ENCODE measurements at places on chromosomes 7 and 10.

DNA sequence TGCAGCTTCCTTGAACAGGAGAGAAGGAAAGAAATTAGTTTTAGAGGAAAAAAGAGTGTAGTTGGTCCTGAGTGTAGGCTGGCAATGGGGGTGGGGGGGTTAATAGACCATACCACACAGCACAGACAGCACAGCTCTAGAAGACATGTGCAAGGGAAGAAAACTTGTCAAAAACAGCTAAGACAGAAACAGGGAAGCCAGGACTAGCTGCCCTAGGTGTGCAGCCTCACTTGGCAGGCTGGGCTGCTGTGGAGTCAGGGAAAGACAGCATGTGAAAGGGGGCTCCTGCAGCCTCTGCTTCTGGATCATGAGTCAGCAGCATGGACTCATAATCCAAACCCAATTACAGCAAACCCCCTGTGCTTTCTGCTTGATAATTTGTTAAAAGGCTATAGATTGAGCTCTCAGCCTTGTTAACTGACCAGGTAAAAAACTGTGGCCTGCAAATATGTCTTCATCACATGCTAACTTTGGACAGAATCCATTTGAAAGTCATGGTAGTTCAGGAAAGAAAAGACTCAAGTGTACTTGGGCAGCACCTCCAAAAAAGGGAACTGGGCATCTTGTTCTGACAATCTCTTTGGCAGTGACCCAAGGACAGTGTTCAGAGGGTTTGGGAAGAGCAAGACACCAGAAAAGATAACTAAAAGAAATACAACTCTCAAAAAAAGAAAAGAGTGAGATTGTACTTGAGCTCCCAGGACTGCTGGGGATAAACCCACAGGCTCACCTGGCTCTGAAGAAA lies 142.2 kb upstream of the VWC2 start:
- no peak for DNase-seq

- no peak for DNase-seq
Measured at GRCh38 chr10:15813415-15813814, 46.9 kb downstream of the MINDY3 start.

DNA sequence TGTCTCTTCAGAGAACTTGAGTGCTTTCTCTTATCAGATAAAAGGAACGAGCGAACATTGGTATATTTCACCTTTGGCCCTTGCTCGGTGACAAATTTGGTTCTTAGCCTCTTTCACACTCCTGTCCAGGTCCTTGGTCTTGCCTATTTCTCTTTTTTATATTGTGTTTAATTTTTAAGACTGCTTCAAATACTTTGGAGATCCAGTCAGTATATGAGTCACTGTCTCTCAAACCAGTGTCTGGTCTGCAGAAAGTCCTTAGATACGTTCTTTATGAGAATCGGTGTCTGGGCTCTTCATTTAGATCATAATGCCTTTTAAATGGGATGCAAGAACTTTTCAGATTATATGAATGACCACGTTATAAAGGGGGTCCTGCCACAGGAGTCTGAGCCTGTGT lies 55.0 kb downstream of the PIK3AP1 start:
- DNase-seq: no peak

GRCh38 chr10:104277785-104278184 lies 8.8 kb downstream of the GSTO2 start:
- no peak for DNase-seq

GRCh38 chr10:49270565-49270964 lies 28.4 kb upstream of the C10orf71 start:
- DNase-seq: no peak

GRCh38 chr10:99560277-99561126 lies 27.8 kb downstream of the NKX2-3 start:
- no peak for DNase-seq

- no peak for DNase-seq
Measured at GRCh38 chr7:96426027-96426426, 104.1 kb upstream of the SLC25A13 start.

DNA sequence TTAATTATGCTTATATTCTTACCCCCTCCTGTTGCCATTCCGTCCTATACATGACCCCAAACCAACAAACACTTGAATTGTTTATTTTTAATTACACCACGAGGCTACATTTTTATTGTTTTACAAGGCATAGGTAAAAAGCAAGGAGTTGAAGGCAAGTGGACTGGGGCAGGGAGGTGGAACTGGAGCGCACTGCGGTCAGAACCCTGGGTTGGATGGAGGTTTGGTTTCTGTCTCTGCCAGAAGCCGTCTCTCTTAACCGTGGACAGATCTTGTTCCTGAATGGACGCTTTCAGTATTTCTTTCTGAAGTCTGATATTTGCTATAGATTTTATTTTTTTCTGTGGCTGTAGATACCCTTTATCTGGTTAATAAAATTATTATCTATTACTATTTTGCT lies 19.9 kb upstream of the IGFBP3 start:
- DNase-seq: no peak

DNA sequence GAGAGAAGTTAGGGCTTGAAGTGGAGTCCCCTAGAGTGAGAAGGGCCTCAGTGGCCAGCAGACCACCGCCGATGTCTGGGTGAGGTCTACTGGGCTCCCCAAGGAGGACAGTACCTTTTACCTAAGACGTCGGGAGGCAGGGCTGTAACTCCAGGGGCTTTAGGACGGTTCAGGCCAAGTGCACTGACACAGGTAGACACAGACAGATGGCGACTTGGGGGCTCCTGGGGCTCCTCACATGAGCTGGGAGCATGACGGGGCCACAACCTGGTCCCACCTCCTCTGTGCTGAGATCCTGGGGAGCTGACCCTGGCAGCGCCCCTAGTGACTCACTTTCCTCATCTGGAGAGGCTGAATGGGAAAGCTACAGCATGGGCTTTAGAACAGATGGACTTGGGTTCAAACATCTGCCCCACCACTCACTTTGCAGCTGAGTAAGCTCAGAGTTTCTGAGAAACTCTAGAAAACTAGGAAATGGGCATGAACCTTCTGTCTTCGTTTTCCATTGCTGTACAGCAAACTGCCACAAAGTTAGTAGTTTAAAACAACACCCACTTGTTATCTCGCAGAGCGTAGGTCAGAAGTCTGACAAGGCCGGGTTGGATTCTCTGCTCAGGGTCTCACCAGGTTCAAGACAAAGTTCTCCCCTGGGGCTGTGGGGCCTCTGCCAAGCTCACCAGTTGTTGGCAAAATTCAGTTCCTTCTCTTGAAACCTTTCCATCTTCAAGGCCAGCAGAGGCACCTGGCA lies 4.7 kb upstream of the COMTD1 start:
- no peak for DNase-seq

DNA sequence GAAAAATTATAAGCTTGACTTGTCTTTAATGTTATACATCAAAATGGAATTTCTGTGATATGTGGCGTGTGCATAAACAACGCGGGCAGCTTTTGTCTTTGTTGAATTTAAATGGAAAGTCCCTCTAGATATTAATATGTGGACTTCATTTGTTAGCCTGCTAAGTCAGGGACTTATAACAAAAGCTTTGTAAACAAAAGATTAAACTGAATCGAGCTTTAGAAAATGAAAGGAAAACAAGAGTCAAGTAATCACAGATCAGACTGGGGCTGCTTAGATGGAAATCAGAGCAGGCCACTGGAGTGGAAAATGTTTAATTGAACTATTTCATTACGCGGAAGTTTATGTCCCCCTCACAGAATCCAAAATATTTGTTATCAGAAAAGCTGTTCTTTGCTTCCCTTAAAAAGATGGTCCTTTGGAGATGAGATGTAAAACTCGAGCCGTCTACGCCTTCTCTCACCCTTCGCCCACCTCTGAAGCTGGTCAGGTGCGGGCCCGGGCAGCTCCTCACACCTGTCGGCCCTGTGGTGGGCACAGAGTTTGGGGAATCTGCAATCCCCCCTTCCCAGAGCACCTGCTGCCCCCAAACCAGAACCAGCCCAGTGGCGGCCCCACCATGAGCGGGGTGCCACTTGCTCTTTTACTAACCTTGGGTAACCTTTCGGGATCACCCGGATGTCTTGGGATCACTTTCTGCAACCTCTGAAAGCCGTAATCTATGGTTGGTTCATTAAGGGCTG lies 116.2 kb downstream of the EBF3 start:
- DNase-seq: no peak

DNA sequence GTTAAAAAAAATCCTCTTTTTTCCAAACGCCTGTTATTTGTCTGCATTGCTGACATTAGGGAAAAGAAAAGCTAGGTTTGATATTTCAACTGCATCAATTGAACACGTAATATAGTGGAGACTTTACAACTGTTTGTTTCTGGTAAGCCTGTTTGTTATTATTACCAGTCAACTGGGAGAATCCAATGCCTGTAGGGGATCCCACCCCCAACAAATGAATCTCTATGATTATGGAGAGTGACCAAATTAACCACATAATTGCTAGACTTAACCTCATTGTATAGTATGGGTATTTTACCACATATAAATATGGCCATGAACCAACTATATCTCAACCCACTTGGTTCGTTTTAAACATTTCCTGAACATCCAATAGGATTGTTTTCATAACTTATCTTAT lies 216.1 kb downstream of the TWIST1 start:
- no peak for DNase-seq

DNA sequence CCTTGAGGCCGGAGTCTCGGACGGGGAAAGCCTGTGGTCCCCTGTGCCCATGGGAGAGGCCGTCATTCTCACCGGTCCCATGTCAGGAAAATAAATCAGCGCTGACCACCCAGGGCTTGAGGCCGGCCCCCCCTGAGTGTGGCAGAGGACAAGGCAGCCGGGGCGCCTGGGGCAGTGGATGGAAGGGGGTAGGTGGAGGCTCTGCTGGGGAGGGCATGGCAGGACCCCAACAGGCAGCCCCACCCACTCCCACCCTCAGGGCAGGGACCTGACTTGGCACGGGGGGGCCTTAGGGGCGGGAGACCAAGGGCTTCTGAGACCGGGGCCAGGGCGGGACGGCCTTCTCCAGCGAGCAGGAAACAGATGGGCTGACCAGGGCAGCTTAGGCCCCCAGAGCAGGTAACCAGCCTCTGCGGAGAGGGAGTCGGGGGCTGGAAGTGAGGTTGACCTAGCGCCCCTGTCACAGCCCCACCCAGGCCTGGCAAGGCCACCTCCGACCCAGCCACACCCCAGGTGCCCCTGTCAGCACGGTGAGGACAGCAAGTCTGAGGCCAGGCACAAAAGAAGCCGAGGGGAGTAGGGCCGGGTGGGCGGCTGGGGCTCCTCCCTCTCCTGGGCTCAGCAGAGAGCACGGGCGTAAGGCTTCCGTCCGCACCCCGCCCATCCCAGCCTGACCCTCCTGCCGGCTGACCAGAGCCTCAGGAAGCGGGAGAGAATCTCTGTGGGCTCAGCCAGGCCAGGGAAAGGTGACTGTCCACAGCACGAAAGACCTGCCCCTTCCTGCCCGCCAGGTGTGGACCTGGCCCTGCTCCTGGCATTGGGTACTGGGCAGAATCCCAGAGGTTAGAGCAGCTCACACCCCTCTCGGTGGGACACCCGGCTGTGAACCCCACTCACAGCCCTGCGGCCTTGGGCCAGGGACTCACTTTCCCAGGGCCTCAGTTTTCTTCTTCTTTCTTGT lies 87.4 kb downstream of the FOXL3 start:
- DNase-seq: no peak

DNA sequence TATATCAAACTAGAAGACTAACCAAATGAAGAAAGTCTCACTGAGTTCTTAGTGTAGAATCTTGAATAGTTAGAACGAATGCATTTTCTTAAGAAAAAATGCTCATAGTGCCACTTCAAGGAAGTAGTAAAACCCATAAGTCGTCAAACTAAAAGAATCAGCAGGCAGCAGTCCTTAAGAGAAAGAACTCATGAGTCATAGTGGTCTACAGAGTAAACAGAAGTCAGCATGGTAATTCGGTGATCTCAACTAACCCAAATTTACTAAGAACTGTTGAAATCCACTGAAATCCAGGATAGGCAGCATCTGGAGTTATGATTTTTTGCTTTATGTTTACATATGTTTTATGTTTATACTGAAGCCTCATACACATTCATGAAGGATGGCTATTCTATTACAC lies 256.2 kb downstream of the LHFPL3 start:
- DNase-seq: no peak

DNA sequence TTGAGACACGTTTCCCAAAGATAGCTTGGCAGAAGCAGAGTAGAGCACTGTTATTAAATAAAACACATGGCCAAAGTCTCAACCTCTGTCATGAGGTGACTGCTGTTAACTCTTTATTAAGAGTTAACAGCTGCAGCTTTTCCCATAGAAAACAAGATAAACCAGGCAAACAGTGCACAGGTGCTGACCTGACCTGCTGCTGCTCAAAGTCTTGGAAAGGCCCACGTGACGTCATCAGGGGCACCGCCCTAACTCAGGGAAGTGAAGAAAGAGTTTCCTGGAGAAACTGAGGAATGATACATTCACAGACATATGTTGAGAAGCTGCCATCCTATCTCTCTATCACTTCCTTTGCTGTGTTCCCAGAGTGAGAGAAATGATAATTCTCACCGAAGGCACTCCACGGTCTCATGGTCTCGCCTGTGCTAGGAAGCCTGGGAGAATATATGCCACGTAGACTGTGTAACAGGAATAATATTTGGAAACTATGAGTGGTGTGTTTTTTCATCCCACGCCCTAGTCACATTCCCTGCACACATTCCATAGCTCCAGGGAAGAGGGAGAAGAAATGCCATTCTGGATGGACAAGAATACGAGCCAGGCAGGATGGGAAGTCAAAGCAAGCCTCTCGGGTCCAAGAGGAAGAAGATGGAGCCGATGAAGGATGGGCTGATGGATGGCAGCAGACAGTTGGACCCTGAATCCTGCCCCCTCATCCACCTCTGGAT lies 146.2 kb upstream of the NFE2L3 start:
- DNase-seq: no peak

DNA sequence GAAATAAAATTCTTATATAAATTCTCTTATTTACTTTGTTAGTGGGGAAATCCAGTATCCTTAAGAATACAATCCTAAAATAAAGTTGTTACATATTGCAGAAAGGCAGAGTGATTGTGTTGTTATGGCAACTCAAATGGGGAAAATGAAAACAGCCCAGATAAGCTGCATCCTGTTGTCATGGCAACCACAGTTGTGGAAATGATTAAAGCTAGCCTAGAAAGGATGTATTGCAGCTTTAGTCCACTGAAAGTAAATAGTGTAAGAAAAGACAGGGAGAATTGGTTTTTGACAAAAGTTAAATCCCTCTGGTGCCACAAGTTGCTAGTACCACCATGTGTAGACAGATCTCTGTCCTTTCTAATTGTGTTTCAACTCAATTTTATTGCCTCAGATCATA lies 43.2 kb downstream of the BTRC start:
- DNase-seq: no peak

GRCh38 chr10:122281751-122282150 lies 10.7 kb downstream of the BTBD16 start:
- DNase-seq: no peak
